ENCODE measurements at places on chromosomes 7 and 10.

DNA sequence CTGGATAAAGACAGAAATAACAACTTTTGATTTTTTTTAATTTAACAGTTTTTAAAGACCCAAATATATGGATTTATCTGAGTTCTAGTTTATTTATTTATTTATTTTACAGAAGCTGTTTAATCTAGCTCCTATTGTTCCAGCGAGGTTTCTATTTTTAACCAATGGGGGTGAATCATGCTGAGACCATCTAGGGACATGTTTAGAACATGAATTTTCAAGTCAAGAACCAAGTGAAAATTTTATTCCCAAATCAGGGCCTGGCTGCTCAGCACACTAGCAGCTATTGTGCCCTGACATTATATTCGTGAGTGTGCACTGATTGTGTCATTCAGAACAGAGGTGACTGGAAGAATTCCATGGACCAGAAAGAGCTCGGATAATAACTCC is 24.6 kb upstream of the MPP7 start:
- DNase-seq: no peak

GRCh38 chr10:83764666-83765065 is 374.6 kb upstream of the GHITM start:
- no peak for DNase-seq

DNA sequence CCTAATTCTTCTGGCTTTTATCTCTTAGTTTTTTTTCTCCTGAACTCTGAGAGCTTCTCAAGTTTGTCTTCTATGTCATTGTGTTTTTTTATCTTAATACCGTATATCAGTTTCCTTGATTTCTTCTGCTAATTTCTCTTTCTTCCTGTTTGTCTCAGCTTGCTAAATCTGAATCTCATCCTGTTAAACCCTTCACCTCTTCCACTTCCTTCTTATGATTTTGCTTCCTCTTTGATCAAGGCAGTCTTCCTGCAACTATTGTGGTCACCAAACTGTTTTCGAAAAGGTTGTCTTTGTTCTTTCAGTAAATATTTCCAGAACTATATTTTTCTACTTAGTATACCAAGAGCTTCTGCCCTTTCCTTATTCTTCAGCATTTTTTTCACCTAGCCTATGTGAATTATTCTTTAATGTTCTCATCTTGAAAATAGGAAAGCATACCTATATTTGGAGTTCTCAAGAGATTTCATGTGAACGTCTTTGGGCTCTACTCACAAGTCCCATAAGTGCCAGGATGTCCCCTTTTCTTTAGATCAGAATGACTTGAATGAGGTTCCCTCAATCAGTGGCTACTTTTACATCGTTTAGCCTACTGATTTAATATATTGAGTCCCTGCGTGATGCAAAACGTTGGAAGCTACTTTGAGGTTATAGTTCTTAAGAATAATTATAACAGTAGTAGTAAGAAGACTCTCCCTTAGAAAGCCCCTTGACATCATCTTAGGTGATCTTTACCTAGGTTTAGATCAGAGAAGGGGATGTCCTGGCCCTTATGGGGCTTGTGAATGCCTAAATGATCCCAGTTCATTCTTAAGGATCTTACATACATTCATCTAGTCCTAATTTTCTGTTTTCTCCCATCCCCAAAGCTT is 415.4 kb upstream of the AUTS2 start:
- DNase-seq: no peak

DNA sequence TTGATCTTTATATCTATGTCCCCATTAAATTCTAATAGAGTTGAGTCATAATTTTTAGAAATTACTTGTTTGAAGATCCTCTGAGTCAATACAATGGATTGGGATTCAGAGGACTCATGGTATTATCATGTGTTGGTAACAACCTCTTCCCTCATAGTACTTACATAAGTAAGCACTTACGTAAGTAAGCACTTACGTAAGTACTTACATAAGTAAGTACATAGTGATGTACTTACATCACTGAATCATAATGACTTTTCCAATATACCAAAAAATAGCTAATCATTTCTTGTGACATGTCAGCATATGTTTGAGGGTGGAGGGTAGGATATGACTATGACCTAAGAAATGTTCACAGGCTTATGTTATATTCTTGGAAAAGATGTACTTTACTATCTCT is 740.5 kb downstream of the SORCS1 start:
- DNase-seq: no peak

- DNase-seq: peak; percentile 74
These were observed 64.3 kb downstream of the MYL10 start for GRCh38 chr7:101564778-101565211.

- DNase-seq: no peak
These were observed 113.4 kb downstream of the VIPR2 start for GRCh38 chr7:159031135-159031701.

- DNase-seq: no peak
These were observed 375.1 kb downstream of the PHTF2 start for GRCh38 chr7:78173666-78174065.

DNA sequence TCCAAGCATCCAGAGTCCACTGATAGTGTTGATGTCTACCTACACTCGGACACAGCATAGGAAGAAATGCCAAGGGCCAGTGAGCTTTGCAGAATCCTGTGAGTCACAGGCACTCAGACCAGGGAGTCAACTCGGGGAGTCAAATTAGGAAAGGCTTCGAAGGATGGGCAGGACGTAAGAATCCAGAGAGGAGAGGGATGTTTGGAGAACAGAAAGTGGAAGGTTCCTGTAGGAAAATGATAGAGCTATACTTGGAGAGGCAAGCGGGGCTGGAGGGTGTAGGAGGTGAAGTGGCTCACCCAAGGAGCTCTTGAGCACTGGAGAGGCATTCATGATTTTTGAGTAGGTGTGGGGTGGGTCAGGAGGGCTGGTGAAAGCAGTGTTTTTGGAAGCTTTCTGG is 3.0 kb downstream of the ZYX start:
- no peak for DNase-seq

- DNase-seq: no peak
These were observed 25.8 kb upstream of the LRRC18 start for GRCh38 chr10:48965460-48965859.

- no peak for DNase-seq
These were observed 1.2 kb upstream of the CCDC6 start for GRCh38 chr10:59907537-59907917.

DNA sequence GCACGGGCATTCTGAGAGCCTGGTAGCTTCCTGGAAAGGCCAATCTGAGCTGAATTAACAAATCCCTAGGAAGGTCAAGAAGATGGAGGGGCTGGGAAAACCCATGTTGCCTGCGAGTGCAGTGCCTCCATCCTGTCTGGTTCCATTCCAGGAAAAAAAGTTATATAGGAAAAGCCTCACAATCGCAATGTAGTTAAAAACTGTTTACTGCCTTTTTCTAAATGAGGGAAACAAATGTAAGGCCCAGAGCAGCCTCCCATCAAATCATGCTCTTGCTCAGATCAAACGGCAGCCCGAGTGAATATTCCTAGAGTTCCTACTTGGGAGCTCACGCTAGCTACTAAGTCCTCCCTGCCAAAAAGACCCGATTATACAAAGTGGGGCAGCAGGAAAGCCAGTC is 179.9 kb downstream of the KCNMA1 start:
- DNase-seq: no peak

DNA sequence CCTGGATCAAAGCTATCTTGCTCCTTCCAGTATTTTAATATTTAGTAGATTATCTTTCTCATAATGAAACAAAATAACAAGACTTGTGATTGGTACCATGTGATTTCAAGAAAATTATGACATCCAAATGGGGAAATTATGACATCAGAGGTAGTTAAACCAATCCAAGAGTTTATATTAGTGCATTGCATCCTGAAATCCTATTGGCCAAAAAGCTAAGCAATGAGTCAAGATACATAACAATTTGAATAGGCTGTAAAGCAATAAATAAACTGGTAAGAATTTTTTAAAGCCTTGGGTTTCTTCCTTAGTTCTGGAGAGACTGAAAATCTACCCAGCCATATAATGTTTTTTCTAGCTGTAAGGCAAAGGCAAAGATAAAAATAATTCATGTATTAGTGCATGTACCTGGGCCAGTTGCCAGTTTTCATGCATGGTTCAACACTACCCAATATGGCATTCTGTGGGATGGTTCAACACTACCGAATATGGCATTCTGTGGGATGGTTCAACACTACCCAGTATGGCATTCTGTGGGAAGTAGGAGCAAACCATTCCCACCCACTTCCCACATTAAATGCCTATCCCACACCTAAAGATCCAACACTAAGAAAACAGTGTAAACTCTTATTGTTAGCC is at the start of gene RNF148:
TSS of gene RNF148 (minus strand) at position 51 of the 639 bp plus-strand sequence. CDS start 172 bp downstream, outside the sequence.
- no peak for DNase-seq

DNA sequence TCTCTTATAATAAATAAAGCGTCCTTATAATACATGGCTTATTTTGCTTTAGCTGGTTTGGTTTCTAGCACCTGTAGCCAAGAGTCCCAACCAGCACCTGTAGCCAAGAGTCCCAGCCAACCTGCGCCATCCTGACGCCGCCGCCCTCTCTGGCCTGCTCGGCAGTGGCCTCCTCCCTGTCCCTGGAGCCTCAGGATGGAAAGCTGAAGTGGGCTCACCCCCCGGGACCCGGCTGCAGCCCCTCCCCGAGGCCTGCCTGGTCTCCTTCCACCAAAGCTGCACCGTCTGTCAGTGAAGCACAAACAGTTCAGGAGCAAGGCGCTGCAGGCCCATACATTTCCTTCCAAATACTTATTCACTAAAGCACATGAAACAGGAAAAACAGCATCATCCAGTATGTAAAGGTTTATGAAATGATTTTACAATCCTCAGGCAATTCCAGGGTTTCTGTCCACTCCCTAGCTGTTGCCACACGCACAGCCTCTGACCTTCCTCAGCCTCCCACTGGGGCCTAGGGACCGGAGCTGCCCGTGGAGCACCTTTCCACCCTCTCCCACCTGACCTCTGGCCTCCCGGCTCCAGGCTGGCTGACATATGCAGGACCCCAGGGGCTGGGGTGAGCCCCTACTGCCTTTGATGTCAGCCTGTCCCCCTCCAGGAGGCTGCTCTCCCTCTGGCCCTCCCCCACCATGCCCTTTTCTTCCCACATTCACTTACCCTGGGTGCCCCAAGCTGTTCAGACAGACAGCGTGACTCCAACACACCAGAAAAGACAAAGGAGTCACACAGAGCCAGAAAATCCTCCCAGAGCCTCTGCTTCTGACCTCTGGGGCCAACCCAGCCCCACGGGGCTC is 149.6 kb upstream of the PPP2R2D start:
- DNase-seq: no peak

GRCh38 chr10:108184114-108184513 is 1019.6 kb upstream of the SORCS1 start:
- DNase-seq: no peak

DNA sequence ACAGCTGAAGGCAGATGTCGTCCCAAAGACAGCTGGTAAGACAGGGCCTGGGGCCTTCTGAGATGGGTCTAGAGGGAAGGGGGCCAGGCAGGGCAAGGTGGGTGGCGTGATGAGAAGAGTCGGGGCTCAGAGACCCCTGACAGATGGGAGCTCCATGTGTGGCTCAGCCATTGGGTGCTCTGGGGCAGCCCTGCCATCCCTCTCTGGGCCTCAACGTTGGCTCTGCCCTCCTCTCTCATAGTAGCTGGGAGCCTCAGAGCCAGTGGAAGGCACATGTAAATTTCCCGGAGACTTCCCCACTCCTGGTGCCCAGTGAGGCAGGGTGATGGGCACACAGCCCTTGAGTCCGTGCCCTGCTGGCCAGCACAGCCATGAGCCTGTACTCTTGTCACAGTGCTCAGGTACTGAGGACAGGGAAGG is 1.8 kb downstream of the PPIF start:
- no peak for DNase-seq

GRCh38 chr10:17918187-17918903 is 33.4 kb upstream of the SLC39A12 start:
- DNase-seq: no peak

DNA sequence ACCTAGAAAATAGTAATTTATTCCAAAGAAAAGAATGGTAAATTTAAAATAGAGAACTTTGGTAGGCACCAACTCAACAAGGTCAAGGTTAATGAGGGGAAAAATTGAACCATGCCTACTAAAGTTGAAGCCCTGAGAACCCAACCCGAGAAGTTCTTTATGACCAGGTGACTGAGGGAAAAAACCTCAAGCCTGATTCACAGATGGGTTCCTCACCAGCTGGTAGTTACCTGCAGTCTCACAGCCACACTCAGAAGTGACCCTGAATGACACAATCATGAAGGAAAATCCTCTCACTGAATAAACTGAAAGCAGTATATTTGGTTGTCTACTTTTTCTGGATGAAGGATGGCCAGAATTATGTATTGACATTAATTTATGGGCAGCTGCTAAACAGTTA is 7.0 kb downstream of the C10orf67 start:
- no peak for DNase-seq

- DNase-seq: no peak
These were observed 65.8 kb downstream of the KLF6 start for GRCh38 chr10:3719024-3719843.

All from left colon (tissue), 2 donors.